Occipital lobe (tissue), 3 donors: ENCODE measurements at places on chromosomes 11 and 22.

DNA sequence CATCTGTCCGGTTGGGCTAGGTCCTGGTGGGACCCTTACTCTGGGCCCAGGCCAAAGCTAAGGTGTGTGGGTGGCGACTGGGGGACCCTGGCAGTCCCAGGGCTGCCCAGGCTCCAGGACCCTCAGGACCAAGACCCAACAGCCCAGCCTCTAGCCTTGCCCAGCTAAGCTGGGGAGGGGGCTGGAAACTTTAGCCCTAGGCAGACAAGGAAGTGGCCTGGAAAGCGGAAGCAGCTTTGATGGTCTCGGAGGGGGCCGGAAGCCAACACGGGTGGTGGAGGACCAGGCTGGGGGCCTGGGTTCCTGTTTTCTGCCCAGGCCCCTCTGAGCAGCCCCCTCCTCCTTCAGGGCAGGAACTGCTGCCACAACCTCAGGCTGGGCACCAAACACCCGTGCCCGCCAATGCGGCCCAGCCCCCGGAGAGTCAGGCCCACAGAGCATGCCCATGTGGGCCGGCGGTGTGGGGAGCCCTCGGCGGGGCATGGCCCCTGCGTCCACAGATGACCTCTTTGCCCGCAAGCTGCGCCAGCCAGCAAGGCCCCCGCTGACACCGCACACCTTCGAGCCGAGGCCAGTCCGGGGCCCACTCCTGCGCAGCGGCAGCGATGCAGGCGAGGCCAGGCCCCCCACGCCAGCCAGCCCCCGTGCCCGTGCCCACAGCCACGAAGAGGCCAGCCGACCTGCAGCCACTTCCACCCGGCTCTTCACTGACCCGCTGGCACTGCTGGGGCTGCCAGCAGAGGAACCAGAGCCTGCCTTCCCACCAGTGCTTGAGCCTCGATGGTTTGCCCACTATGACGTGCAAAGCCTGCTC is 2.8 kb downstream of the SIPA1 start:
- peak; percentile 9 for DNase-seq

DNA sequence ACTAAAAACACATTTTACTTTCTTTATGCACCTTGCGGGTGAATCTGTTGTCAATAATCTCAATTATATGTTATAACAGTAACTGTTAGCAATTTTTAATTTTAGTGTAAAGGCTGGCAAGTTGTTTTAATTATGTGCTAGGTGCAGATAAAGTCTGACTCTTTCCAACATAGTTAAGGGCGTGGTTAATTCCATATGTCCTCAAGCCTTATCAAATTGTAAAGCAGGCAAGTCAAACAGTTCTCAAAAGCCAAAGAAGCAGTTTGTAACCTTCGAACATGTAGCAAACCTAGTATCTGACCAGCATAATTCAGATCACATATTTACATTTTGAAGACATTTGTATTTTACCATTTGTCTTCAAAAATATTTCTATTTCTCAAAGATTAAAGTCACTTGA is 29.2 kb downstream of the METTL15 start:
- DNase-seq = no peak

- peak; percentile 91 for DNase-seq
These were observed 214.6 kb downstream of the NTM start for GRCh38 chr11:131584785-131585592.

DNA sequence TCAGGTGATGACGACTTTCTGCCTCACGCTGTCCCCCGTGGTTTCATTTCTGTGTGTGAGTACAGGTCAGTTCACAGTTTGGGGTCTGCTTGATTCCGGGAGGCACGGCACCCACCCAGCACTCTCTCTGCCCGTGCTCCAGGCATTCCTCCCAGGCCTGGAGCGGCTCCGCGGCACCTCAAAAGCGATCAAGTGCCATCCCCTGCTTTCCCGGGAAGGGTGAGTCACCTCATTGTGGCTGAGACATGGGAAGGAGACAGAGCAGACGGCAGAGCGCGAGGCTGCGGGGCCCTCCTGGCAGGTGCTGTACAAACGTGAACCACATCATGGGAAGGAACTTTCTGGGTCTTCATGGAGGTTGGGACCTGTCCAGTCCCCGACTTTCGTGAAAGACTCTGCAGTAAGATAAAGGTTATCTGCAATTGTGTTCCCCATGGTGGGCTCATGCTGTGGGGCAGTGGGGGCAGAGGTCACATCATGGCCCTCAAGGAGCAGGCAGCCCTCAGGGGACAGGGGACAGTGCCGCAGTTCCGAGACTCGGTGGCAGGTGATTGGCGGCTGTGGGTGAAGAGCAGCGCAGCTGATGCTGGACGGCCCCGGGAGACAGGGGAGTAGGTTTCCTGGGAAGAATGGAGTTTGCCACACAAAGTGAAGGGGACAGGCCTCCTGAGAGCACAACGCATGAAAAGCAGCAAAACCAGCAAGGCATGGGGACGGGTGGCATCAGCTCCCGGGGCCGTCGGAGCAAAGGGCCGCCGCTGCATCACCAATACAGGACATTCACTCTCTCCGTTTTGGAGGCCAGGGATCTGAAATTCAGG is 65.3 kb downstream of the CELSR1 start:
- DNase-seq = no peak

DNA sequence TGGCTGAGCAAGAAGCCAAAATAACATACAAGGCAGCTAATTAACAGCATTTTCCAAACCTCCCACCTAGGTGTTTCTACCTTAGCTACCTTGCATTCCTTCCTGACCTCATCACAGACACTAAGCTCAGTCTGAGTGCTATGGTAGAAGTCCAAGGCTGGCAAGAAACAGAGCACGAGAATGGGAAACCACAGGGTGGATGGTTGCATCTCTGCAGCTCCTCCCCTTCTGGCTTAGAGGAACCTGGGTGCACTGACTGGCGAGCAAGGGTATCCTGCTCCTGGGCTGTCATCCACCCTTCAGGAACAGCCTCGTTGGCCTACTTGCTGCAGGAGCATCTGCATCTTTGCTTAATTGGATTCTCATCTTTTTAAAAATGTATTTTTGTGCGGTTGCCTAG is 73.1 kb upstream of the KIRREL3 start:
- DNase-seq = no peak
